ENCODE measurements at places on chromosomes 7 and 10.

DNA sequence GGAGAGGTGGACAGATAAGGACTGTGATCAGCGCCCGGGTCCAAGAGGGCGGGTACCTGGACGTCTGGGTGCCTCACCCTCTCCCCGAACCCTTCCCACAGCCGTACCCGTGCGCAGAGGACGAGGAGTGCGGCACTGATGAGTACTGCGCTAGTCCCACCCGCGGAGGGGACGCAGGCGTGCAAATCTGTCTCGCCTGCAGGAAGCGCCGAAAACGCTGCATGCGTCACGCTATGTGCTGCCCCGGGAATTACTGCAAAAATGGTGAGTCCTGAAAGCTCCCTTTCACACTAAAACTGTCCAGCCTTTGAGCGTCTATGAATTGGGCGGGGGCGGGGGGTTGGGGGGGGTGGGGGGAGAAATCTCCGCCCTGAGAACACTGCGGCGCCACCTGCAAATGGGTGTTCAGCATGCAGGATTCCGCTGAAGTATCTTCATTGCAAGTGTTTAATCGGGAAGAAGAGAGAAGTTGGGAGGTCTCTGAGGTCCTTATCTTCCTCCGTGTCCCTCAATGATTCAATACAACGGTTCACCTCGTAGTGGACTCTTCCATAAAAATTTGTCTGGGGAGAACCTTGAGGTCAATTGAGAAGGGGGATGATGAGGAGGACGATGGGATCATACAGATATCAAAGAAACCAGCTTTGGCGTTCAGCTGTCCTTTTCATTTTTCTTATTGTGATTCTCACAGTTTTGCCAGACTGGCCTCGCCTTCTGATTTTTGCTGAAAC is 906 bp downstream of the DKK1 start:
- no peak for DNase-seq

DNA sequence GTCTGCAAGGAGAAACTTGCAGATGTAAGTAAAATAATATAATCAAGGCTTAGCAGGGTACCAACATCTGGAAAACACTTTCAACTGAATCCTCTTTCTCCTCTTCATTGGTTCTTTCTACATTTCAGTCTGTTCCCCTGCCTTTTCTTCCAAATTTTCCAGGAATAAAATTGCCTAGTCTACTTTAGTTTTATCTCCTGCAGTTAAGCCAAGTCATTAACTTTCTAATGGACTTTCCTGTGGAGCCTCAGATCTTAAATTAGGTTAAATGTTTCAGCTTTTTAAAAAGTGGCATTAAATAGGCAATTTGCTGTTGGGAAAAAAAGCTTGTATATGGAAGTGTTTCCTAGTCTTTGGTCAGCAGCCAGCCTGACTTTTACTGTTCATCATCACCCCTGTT is 70.8 kb downstream of the EEPD1 start:
- no peak for DNase-seq

GRCh38 chr7:47485640-47486435 is 96.1 kb downstream of the TNS3 start:
- DNase-seq, result no peak

DNA sequence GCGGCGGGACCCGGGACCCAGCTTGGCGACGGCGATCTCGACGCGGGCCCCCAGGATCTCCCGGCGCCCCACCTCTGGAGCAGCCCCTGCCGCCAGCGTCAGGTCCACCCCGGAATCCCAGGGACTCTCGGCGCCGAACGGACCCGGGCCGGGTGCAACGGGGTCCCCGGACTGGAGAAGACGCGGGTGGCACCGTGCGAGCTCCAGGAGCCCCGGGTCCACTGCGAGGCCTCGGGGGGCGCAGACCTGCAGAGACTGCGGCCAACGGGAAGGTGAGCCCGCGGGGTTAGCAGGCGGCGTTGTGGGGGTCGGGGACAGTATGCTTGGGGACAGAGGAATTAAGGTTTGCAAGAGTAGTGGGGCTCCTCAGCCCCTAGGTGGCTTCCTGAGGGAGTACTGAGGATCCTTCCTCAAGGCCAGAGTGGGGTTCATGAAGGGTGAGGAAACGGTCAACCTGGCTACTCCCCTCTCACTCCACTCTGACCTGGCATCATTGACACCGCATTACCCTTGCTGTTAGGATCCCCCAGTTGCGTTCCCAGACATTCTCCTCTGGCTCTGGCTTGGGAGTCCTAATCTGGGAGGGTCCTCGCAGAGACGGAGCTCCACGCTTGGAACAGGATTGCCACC is 353 bp downstream of the EPHB6 start:
- DNase-seq, result no peak

GRCh38 chr7:3888096-3888495 is 587.0 kb downstream of the SDK1 start:
- DNase-seq, result no peak

DNA sequence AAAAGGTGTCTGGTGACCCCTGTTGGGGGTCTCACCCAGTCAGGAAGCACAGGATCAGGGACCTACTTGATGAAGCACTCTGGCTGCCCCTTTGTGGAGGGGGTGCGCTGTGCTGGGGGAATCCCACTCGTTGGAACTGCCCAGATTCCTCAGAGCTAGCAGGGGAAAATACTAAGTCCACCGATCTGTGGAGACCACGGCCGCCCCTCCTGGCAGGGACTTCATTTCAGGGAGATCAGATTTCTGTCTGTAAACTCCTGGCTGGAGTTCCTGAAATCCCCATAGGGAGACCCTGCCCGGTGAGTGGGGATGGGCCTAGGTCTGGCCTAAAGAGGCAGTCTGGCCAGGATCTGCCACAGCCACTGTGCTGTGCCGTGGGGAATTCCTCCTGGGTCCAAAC is 79.3 kb upstream of the ADCY1 start:
- no peak for DNase-seq

GRCh38 chr7:106570948-106571418 is 90.0 kb downstream of the CCDC71L start:
- no peak for DNase-seq

GRCh38 chr10:12635127-12635541 is 285.8 kb downstream of the CAMK1D start:
- no peak for DNase-seq

- no peak for DNase-seq
Measured at GRCh38 chr7:105327201-105327600, 61.5 kb downstream of the SRPK2 start.

GRCh38 chr10:97069576-97070362 is 116.0 kb downstream of the SLIT1 start:
- DNase-seq, result no peak

DNA sequence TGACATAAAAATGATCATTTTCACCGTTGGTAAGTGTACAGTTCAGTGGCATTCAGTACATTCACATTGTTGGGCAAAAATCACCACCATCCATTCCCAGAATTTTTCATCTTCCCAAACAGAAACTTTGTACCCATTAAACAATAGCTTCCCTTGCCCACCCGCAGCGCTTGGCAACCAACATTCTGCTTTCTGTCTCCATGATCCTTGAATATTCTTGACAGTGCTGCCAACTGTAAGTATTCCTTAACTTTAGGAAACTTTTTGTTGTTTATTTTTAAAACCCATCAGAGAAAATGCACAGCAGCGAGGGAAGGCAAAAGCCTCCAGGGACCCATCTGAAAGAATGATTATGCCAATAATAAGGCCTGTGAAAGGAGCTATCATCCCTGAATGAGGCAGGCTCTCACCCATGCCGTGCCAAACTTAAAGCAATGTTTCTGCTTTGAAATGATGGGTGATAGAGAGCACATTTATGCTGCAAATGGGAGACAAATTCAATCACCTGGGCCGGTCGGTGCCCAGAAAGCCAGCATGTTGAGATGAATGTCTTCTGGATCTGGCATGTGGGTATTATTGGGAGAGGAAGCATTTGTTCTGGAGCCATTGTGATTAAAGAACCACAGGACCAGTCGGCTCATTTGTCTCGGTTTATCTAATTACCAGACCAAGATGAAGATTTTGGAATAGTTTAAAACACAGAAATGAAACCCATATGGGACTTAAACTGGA is 202.1 kb upstream of the NPVF start:
- DNase-seq, result no peak

- no peak for DNase-seq
Measured at GRCh38 chr10:70575874-70576802, 26.4 kb downstream of the PRF1 start.

DNA sequence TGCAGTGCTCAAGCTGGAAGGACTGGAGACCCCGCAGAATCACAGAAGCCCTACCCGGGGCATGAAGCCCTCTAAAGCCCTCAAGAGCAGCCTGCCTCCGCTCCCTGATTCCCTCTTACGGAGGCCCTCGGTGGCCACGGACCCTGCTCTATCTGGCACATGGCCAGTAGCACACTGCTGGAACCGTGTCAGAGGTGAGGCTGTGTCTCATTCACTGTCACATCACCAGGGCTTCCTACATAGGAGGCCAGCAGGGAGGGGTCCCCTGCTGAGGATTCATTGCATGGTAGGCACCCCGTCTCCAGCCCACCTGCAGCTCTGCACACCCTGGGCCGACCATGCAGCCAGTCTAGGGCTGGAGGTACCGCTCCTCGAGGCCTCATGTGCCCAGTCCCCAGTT is 259.2 kb downstream of the TNS3 start:
- DNase-seq, result no peak

- no peak for DNase-seq
Measured at GRCh38 chr7:51325908-51326307, 9.3 kb upstream of the COBL start.

DNA sequence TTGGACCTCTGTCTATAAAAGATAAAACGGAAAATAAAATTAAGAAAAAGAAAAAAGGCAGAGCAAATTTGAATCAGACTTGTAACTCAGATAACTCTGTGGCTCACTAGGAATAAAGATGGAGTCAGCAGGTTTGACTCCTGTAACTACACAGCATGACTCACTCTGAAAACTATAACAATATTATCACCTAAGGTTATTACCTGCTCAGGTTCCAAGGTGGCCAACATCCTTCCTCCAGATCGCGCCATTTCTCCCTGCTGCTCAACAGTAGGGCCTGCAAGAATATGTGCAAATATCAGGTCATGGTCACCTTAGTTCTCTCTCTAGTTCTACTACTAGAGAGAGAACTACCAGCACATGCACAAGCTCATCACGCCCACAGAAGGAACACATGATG is 30.0 kb downstream of the ALDH18A1 start:
- DNase-seq, result no peak

DNA sequence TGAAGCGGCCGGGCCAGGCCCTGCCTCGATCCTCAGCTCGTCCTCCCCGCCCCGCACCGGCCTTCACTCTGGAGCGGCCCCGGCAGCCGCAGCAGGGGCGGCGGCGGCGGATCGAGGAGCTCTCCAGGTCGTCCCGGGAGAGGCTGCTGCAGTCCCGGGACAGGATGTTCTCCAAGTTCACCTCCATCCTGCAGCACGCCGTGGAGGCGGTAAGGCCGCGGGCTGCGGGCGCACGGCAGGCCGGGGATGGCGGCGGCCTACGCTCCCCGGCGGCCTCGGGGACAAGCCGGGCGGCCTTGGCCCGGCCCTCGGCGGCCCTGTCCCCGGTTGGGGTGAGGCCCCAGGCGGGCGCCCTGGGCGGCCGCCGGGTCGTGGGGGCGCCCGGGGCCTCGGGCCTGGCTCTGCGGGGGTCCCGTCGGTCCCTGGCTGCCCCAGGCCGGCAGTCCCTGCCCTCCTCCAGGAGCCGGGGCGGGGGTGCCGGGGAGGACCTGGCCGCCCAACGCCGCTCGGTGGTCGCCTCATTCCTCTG is 399 bp downstream of the FHIP2A start:
- no peak for DNase-seq

DNA sequence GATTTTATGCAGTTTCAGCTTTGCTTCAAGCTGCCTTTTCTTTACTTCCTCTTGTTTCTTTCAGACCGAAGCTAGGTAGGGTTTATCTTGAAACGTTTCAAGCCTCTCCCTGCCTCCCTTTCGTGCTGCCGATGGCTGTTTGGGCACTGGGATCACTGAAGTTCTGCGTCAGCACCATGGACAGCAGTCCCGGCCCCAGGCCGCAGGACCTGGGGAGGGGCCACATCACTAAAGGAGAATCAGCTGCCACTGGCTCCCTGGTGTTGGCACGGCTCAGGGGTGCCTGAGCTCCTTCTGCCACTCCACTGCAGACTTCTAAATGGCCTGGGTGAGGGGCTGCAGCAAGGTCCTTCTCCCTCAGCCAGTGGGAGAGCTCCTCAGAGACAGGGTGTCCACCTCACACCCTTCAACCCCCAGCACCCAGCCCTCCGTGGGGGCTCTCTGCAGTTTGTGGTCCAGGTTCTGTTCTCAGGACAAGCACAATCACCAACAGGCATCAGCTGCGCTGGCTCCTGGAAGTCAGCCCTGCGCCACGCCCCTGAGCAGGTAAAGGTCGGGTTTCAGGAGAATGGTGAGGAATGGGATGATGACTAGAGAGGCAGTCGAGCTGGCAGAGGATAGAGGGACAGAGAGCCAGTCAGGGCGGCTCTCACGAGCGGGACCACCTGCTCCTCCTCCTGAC is 387.2 kb downstream of the TCERG1L start:
- DNase-seq, result no peak

- DNase-seq, result no peak
Measured at GRCh38 chr10:63832686-63833085, 311.5 kb downstream of the REEP3 start.

DNA sequence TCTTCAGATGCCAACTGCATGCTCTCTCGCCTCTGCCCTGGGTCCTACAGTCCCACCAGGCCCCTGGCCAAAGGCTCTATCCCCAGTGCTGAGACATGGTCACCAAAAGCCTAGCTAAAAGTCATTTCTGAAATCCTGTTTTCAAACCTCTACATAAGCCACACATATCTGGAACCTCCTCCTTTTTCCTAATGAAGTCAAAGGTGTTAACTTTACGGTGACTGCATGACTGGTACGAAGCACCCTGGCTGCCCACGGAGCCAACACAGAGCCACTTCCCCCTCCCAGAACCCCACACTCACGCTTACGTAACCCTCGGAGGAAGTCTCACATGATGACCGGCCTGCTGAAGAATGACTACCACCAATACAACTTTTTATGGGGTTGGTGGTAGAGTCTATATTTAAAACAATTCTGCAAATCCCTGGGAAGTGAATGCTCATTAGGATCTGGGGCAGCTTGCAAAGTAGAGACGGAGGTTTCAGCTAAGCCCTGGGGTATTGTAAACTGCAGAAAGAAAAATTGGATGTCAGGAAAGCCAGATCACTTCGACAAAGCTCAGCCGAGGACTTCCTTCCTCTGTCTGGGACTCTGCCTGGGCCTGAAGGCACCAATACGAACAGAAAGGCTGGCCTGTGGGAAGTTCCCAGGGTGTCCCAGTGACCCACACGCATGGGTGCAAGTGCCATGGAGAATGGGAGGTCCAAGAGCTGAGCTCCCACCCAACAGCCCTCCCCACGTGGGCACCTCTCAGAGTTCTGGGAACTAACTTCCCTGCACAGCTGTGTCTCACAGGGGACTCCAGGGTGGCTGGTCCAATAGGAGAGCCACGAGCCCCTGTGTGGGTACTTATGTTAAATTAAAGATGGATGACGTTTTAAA is 50.7 kb downstream of the PDGFA start:
- no peak for DNase-seq

DNA sequence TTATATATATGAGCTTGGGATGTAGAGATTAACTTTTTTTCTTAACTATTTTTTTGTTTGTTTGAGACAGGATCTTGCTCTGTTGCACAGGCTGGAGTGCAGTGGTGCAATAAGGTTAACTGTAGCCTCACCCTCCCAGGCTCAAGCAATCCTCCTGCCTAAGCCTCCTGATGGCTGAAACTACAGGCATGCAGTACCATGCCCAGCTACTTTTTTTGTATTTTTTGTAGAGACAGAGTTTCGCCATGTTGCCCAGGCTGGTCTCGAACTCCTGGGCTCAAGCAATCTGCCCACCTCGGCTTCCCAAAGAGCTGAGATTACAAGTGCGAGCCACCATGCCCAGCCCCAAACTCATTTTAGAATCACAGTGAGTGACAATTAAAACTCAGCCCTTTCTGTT is 105.2 kb downstream of the CUBN start:
- no peak for DNase-seq

- no peak for DNase-seq
Measured at GRCh38 chr7:134339475-134339874, 22.7 kb upstream of the SLC35B4 start.

GRCh38 chr7:20064974-20065862 is 152.0 kb downstream of the MACC1 start:
- no peak for DNase-seq

Measured in esophagus squamous epithelium (tissue), 5 donors.